ENCODE measurements at places on chromosomes 1 and 21.

DNA sequence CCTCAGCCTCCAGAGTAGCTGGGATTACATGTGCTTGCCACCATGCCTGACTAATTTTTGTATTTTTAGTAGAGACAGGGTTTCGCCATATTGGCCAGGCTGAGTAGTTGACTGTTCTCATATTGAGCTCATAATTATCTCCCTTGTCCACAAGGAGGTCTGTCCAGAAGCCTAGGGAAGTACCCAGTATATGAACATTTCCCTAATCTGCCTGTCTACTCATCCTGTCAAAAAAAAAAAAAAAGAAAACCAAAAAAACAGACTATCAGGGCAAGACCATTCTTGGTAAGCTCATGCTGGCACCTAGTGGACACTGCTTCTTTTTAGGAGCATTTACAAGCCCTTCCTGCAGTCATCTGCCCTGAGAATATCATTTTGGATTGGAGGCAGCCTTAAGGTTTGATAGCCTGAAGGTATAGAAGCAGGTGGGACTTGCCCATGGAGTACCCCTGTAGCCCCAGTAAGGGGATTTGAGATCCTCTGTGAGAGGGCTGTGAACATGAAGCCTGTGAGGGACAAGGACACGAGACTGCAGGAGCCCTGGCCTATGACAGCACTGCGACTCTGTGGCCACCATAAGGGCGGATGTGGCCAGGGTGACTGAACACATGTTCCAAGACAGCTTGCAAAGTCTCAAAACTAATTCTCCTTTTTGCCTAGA lies 10.8 kb upstream of the DUSP12 start:
- DNase-seq = peak; percentile 64

DNA sequence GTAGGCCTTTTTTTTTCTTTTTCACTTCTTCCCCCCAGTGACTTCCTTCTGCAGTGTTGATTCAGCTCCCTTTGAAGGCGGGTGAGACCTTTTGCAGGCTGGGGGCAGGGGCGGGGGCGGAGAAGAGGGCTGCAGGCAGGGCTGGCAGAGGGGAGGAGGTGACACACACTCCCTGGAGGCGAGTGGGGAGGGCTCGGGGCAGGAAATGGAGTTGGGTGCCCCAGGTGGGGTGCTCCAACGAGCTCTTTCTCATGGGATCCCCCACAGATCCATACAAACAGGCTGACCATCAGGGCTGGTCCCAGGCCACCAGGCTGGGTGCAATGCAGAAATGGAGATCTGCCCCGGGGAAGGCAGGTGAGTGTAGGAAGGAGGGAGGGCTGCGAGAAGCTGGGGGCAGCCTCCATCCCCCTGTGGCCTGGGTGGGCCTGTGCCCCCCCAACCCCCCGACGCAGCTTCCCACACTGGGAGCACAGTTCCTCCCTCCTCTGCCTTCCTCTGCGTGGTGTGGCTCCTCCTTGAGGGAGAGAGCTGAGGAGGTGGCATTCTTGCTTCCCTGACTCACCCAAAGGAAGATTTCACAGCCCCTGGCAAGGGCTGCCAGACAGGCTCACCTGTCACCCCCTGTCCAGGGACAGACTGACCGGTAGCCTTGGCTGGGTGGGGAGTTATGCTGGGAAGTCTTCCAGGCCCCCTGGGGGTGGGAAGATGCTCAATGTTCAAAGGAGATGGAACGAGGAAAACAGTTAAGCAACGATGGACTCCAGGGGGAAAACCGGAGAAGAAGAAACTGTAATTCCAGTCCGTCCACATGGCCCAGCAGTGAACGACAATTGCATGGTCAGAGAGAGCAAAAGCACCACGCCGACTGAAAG lies 7.1 kb upstream of the ITGB2 start:
- DNase-seq = peak; percentile 76

GRCh38 chr1:41488040-41488951 lies 3.8 kb upstream of the EDN2 start:
- DNase-seq = no peak

DNA sequence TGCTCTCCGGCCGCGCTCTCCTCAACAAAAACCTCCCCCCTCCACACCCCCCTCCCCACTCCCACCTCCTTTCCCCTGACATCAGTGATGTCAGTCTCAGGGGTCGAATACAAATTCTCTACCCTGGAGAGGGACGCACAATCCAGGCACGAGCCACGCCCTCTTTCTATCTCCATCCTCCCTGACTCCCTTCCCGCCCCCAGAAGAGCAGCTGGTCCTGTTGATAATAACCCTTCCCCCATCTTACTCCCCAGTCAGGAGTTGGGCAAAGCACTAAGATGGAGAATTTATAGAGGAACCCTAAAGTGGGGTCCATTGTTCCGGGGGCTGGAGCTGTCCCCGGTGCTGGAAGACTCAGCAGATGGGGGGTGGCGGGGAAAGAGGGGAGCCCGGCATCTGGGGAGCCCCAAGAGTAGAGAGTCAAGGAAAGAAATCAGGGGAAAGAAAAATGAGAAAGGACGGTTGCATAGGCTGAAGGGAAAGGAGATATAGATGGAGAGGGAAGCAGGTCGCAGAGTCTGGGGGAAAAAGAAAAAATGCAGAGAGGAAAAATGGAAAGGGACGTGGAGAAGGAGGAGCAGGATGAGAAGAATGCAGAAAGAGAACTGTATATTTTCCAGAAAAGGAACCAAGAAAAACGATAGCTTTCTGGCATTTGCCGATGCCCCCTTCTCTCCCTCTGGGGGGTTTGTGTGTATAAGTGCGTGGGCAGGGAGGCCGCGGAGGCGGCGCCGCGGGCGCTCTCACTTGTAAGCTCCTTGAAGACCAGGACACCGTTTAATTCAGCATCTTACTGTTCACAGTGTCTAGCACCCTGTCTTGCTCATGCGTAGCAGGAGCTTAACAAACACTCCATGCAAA lies at the start of gene CELF3:
TSS of gene CELF3 (minus strand) at position 33 of the 861 bp plus-strand sequence. CDS start 783 bp downstream, outside the sequence.
- DNase-seq = no peak

DNA sequence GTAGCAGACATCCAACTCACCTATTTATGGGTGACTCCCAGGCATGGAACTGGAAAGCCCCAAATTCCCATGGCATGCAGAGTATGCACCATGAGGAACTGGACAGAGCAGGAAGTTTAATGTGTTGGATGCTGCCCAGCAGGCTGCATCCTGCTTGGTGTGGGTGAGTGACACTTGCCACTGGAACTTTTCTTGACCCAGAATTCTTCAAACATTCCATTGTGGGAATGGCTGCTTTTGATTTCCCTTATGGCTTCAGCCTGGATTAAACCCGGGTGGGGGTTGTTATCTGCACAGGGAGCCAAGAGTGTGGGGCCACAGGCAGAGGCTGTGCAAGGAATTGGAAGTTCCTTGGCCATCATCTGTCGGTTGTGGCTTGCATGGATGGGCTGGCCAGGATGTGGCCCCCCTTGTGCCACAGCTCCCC lies 26.9 kb upstream of the BACE2 start:
- DNase-seq = no peak

- no peak for DNase-seq
Observed at GRCh38 chr1:89624314-89624713, 8.6 kb upstream of the LRRC8C start.

- no peak for DNase-seq
Observed at GRCh38 chr1:33364565-33364918, 43.6 kb upstream of the A3GALT2 start.

DNA sequence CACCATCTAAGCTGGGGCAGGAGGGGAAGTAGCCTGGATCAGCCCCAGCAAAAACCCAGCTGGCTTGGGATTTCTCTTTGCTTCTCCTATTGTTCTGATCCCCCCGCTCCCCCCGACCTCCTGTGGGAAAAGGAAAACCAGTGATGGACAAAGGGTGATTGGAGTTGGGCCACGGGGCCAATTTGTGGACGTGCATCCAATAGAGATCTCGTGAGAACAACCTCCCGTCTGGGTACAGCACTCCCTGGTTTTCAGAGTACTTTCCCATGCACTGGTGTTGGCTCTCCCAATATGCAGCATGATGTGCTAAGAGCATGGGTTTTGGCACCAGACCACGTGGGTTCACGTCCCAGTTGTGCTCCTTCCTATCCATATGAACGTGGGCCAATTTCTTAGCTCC lies 9.0 kb downstream of the BLACAT1 start:
- DNase-seq = no peak

GRCh38 chr1:175322109-175322508 lies 129.5 kb upstream of the KIAA0040 start:
- no peak for DNase-seq

GRCh38 chr1:26799479-26800142 lies 11.9 kb downstream of the PIGV start:
- DNase-seq = no peak

DNA sequence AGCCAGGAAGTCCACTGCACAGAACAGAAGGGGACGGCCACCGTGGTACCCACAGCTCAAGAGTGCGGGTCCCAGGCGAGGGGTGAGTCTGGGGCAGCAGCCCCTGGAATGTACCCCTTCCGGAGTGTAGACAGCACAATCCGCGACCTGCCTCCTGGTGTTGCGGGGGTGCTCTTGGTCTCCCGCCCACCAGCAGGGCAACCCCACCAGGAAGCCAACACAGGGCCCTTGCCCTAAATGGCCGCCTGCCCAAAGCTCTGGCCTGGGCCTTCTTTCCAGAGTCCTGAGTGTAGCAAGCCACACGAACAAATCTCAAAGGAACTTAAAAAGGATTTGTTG lies 1.1 kb upstream of the SLC19A1 start:
- DNase-seq = peak; percentile 2

- no peak for DNase-seq
Observed at GRCh38 chr1:177209357-177209756, 38.6 kb downstream of the BRINP2 start.

DNA sequence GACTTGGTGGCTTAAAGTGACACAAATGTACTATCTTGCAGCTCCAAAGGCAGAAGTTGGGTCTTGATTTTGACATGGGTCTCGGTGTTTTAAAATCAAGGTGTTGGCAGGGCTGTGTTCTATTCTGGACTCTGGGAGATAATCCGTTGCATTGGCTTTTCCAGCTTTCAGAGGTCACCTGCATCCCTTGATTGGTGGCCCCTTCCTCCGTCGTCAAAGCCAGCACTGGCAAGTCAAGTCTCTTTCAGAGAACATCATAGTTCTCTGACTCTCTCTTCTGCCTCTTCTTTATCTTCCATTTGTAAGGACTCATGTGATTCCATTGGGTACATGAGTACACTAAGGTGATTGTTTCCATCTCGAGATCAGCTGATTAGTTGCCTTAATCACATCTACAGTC lies 172.1 kb downstream of the CAMTA1 start:
- DNase-seq = no peak

DNA sequence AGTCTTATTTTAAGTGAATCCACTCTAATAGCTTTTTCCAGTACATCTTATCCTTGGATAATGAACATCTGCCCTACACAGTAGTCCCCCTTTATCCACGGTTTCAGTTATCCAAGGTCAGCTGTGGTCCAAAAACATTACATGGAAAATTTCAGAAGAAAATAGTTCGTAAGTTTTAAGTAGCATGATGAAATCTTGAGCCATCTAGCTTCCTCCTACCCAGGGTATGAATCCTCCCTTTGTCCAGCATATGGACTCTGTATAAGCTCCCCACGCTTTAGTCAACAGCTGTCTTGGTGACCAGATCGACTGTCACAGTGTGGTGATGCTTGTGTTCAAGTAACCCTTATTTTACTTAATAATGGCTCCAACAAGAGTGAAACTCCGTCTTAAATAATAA lies 2.6 kb downstream of the GLRX2 start:
- DNase-seq = no peak

DNA sequence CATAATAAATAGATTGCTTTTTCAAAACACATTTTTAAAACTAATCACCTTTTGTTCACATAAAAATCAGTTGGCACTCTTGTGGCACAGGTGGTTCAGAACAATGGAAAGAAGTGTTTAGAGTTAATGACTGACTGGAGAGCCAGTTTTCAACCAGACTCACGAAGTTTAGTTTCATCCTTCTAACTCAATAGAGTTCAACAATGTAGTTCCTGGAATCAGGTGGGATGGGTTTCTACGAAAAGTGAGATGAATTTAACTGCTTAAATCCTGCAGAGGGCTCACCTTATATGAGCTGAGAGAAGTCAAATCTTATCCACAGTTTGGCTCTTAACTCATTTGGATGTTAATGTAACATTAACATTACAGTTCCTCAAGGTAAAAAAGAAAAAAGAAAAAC lies 116.5 kb downstream of the SMYD2 start:
- no peak for DNase-seq

DNA sequence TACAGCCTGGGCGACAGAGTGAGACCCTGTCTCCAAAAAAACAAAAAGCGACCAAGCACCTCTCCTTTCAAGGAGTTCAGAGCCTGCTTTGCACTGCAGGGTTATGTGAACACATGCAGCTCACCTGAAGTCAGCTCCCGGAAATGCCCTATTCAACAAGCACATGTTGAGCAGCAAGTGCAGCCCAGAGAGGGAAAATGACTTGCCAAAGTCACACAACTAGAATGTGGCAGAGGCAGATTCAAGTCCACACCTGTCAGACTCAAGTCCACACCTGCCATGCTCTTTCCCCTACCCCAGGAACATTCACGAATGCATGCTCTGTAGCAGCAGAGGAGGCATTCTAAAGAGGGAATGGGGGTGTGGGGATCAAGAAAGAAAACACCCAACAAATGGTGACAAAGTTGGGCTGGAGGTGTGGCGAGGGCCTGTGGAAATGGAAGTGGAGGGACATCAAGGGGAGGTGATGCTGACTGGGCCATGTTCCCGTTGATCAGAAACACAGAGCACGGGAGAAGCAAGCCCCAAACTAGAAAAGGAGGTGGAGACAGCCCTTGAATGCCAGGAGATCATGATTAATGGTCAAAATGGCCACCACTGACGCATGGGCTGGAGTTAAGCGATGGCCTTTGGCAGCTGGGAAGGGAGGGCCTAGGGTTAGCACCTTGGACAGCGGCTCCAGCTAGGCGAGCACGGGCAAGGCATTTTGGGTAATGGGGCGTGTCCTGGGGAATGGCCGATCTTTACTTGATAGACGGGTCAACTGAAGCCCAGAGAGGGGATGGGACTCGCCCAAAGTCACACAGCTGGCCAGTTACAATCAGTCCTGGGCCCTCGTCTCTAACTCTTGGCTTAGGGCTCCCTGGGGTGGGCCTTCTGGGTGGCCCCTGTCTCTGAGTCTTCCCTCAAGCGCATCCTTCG lies 21.5 kb downstream of the RAP1GAP start:
- DNase-seq = no peak

DNA sequence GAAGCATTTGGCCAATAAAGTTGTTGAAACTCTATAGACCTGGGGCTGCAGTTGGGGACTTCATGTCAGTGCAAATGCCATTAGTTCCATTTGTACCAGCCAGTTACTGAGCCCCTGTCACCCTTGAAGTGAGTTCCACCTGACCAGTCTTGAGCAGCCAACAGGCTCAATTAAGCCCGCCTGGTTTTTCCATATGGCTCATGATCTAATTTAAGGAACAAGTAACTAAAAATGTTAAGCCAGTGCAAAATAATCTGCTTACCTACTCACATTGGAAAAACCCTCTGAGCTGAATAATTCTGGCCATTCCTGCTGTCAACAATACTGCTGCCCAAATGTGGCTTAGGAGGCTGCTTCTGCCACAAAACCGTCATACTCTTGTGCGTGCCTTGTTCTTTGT lies 21.6 kb downstream of the NSUN4 start:
- DNase-seq = no peak

GRCh38 chr1:248703674-248704073 lies 1.1 kb upstream of the OR14I1 start:
- no peak for DNase-seq

Measured in T-helper 2 cell (primary cell).